Bronchial epithelial cell (primary cell): ENCODE measurements at places on chromosomes 2 and 18. TPM values are rescaled to one million over a fixed set of nuclear protein-coding genes. Genes with fewer than 3 reads are reported as not detected.

- no peak for DNase-seq
Observed at GRCh38 chr2:85213901-85214512, 80.8 kb downstream of the TCF7L1 start.

DNA sequence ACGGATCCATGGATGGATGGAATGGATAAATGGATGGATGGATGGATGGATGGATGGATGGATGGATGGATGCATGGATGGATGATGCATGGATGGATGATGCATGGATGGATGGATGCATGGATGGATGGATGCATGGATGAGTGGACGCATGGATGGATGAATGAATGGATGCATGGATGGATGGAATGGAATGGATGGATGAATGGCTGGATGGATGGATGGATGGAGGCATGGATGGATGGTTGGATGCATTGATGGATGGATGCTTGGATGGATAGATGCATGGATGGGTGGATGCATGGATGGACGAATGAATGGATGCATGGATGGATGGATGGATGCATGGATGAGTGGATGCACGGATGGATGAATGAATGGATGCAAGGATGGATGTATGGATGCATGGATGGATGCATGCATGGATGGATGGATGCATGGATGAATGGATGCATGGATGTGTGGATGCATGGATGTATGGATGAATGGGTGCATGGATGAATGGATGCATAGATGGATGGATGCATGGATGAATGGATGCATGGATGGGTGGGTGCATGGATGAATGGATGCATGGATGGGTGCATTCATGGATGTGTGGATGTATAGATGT lies 209.2 kb downstream of the ALPK2 start:
- DNase-seq = no peak

The BCL2 gene
- total RNA-seq = 1.5 and 2.4 TPM in 2 replicates

DNA sequence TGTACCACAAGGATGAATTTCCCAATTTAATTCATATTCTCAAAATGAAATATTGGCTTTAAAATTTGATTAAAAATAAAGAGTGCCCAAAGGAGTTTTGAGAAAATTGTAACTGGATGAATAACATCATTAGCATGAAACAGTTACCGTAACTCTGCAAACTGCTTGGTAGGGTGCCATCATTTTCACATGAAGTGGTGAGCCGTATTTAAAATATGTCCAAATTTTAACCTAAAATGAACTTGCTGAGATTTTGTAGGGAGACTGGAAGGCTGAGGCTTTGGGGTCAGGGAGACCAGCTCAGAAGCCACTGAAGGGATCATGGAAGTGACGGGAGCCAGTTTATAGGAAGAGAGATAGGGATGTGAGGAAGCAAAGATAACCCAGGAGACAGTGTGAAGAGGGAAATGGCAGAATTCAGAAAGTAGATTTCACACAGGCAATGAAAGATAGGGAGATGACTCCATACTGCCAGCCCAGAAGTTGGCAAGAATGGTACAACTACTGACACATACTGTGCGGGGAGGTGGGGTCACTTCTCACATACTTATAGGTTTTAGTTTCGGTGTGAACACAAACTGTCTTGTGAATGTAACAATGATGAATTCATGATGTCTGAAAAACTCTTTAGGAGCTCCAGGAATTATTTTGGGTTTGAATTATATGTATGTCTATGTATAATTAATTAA lies 53.8 kb downstream of the EFEMP1 start:
- no peak for DNase-seq

The PRKRA gene
- total RNA-seq = 42.6 and 45.5 TPM in 2 replicates

The KATNAL2 gene
- under 0.01 and 0.77 TPM in 2 replicates for total RNA-seq

DNA sequence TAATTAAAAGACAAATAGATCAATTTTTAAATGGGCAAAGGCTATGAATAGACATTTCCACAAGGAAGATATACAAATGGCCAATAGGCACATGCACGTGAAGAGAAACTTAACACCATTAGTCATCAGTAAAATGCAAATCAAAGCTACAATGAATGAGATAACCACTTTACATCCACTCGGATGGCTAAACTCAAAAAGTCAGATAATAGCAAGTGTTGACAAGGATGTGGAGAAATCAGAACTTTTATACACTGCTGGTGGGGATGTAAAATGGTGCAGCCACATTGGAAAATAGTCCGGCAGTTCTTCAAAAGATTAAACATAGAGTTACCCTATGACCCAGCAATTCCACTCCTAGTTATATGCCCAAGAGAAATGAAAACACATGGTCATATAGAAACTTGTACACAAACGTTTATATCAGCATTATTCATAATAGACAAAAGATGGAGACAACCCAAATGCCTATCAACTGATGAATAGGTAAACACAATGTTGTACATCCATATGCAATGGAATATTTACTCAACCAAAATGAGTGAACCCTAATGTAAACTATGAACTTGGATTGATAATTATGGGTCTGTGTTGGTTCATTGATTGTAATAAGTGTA lies 51.1 kb downstream of the SMAD7 start:
- peak; percentile 51 for DNase-seq

DNA sequence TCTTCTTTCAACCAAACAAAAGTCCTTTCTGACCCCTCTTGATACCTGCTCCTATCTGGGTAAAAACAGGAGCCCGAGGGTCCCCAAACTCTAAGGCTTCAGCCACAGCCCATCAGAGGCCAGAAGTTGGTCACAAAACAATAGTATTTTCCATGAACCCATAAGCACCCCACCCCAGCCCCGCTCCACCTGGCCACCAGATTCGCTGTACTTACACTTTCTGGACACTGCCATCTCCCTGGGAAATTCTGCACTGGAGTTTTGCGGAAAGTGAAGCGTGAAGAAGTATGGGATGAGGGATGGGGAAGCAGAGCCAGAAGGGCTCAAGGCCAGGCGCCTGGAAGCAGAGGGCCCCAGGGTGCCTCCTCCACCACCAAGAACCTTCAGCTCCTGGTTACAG lies 5.2 kb upstream of the RUFY4 start:
- no peak for DNase-seq

- DNase-seq = no peak
Observed at GRCh38 chr2:104040771-104041170, 813.1 kb upstream of the POU3F3 start.

GRCh38 chr2:118954297-118955060 lies 12.5 kb downstream of the MARCO start:
- DNase-seq = peak; percentile 26

DNA sequence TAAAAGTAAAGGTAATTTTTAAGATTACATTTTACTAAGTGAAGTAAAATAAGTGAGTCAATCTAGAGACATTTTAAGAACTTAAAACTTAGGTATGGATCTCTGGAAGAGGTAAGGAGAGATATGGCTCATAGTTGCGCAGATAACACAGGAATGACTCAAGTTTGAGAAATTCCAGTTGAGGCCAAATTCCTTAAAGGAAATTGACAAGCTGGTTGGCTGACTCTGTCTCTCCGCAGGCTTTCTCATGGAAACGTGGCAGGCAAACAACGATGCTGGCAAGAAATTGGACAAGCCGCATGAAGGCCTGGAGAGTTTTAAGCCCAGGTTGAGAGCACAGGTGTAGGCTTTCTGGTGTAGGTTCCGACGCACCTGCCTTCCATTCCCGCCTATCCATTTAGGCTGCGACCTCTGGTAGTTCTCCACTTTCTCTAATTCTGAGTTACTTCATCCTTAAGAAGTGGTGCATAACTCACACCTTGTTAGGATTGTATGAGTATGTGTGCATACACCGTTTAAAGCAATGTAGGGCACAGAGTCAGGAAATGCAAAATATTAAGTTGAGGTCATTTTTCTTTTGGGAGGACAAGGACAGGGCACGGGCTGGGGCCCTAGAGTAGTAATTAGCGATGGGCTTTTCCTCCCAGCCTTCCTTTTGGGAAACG lies 589 bp upstream of the DAW1 start:
- peak; percentile 97 for DNase-seq

The IL1RL2 gene
- total RNA-seq = 1.8 and 2.6 TPM in 2 replicates

DNA sequence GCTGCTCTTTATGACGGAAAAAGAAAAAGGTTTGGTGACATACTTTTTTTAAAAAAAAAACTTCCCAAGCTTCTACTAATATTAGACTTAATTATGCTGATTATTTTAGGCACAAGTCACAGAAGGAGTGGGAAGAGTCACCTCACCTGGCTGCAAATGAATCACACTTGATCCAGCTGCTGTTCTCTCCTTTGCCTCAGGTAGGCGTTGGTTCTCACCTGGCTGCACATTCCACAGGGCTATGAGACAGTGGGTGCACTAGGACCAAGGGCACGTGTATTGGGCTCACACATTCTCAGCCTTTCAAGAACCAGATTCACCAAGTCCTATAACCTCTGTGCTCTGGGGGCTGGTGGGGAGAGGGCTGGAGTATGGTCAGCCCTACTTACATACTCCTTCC lies 93.3 kb downstream of the TGFA start:
- peak; percentile 62 for DNase-seq

- no peak for DNase-seq
Observed at GRCh38 chr2:34734042-34734441, 1134.9 kb upstream of the FAM98A start.

GRCh38 chr2:65033178-65033577 lies 23.0 kb upstream of the CEP68 start:
- DNase-seq = no peak

DNA sequence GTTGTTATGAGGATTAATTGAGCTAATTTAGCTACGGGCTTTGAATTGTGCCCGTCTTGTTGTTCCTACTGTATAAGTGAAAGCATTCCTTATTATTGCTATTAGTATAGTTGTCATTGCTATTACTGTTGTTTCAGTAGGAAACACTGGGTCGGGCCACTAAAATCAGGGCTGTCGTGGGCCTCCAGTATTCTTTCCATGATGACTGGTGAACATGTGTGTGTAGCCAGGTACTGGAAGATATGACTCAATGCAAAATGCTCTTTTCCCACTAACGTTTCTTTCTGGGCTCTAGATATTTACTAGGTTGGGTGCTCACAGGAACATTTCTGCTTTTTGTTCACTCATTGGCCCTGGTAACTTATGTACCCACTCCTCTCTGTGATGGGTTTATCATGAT lies 4.9 kb downstream of the TTL start:
- no peak for DNase-seq

DNA sequence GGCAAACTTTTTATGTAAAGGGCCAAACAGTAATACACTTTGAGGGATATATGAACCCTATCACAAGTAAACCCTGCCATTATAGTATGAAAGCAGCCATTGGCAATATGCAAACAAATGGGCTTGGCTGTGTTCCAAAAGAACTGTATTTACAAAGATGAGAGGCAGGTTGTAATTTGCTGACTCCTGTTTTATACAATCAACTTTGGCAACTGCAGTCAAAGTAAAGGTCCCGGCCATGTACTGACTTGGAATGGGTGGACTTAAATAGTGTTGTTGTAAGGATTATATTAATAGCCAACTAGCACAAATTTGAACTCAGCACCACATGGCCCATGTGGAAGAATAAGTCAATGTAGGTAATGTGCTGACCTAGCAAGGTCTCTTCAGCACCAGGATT lies 223.4 kb downstream of the WDPCP start:
- DNase-seq = peak; percentile 33

GRCh38 chr2:61726456-61727209 lies 127.2 kb downstream of the FAM161A start:
- no peak for DNase-seq

The REG1B gene
- total RNA-seq = not detected in 2 replicates
